Stimulated activated memory B cell treated with anti-CD40 and anti-IgM and Interleukin-4, amounts not matched to agents 10 μg/mL and 1 μg/mL and 100 μg/mL, for 72 hours (primary cell): ENCODE measurements at places on chromosomes 3 and 15.
A peak's percentile ranks its signal among the peaks of the same experiment; 100 is the strongest.

GRCh38 chr3:17801131-17801530 lies 58.7 kb upstream of the TBC1D5 start:
- ATAC-seq, result no peak

DNA sequence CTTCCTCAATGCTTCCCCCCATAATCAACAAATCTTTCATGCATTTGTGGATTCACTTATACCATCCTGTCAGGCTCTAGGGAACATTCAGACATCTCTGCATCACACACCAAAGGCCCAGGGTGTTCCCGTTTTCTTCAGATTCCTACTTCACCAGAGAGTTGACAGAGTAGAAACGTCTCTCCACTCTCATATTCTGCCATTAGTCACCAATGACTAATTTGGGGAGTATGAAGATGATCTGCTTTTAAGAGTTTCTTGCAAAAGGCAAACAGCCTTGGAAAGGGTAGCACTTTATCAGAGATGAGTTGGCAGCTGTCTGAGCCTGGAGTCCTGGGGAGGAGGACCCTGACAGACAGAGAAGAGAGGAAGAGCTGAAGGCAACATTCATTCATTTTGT lies 55.8 kb upstream of the DGKG start:
- no peak for ATAC-seq

DNA sequence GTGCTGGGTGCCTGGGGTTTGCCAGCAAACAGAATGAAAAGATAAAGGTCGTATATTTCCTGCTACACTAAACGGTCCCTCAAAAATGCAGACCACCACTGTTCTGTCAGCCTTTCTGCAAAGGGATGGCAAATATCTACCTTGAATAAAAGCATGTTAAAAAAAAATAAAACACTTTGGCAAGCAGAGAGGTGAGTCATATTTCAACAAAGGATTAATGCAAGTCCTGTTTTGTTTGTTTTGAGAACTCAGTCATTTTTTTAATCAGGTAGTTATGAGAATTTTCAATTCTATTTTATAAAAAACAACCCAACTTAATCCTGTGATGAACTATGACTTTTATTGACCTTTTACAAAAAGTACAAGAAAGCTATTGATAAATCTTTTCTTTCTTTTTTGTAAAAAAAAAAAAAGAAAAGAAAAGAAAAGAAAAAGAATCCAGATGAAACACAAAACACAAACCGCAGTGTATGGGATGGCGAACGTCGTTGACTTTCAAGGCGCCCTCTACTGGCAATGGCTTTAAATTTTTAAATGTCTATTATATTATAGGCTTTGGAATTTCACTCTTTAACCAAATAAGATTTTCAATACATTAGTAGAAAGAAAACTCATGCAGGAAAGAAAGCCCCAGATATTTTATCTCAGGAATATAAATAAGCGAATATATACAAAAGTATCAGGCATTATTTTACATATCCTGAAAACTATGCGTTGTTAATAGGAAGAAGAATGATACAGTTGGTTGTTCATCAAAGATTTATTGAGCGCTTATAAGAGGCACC lies 87.8 kb downstream of the NCEH1 start:
- ATAC-seq, result no peak

GRCh38 chr15:100547961-100548360 lies 19.2 kb upstream of the CERS3 start:
- ATAC-seq, result no peak

DNA sequence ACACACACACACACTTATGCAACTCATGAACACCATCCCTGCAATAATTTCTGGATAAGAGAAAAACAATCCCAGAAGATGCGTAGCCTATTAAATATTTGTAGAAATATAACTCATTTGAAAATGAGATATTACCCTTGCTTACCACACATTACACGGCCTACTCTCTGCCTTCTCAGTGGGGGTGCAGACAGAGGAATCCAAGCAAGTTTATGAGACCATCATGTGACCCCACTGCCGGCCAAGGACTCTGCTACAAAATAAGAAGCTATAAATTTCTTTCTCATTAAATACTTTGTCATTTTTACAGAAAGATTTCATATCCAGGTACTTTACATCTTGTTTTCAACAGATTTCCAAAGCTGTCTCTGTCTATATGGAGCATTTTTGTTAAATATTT lies 286.3 kb downstream of the ZNF385D start:
- ATAC-seq, result no peak

DNA sequence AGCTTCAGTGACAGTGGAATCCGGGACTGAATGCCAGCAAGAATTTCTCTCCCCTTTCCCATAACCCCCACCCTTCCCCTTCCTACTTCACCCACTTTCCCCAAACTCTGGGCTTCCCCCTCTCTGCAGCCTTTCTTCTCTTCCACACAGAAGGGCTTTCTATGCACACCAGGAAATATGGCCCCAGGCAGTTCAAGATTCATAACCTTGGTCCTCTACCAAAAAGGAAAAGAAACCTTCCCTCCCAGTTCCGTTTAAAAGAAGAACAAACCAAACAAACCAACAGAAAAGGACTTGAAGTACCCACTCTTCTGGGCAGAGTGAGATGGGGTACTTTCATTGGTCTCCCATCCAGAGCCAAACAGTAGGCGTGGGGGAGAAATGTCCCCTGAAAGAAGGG lies 68.8 kb upstream of the ABHD2 start:
- no peak for ATAC-seq

DNA sequence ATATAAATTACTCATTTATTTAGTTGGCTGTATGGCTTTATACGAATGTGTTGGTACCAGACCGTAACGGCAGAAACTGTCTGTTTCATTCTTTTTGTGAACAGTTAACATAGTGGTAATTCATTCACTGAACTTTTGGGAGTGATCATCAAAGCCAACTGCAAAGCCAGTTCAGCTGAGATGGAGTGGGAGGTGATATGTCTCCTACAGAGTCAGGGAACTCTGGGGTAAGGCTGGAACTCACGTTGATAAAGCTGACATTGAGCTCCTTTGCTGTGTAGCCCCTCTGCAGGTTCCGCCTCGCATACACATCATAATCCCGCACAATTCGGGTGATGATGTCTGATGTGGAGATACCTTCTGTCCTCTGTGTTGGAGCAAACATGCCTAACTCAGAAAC lies 25.4 kb downstream of the SLC51A start:
- no peak for ATAC-seq

- no peak for ATAC-seq
Measured at GRCh38 chr3:183980403-183980802, 37.3 kb downstream of the ABCC5 start.

DNA sequence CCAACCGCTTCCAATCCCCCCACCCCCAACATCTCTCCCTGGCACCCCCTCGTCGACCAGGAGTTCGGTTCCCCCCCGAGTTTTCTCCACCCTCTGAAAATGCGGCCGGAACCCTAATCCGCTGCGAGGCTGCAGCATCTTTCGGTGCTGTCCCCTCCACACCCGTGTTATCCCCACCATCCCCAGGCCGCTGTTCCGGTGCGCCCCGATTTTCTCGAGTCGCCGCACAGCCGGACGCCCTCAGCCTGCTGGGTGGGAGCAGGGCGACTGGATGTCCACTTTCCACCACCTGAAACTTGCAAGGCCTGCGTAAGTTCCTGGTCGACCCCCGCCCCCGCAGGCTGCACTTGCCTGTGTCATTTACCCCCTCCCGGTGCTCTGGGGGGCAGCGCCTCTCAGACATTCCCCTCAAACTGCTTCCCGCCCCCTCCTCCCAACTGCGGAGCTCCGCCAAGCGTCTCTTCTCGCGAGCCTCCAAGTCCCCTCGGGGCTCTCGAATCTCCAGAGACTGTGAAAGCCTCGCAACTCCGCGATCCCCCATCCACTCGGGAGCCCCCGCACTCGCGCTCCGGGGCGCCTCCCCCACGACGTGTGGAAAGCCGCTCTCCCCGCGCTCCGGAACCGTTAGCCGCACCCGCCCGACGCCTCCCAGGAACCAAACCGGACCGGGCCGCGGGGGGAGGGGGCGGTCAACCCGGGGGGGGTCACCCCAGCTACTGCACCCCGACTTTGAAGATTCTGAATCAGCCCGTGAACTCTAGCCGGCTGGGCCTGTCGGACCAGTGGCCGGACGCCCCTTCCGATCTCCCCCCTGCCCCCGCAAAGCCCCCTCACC lies 566 bp downstream of the ETV5 start:
- ATAC-seq, result no peak

GRCh38 chr3:184710870-184711492 lies 883 bp downstream of the MAGEF1 start:
- peak; percentile 83 for ATAC-seq

- no peak for ATAC-seq
Measured at GRCh38 chr3:49930168-49930690, 618 bp upstream of the MON1A start.

GRCh38 chr3:47533481-47533880 lies 20.0 kb upstream of the ELP6 start:
- ATAC-seq, result no peak

- no peak for ATAC-seq
Measured at GRCh38 chr3:31094048-31094447, 199.6 kb upstream of the GADL1 start.

DNA sequence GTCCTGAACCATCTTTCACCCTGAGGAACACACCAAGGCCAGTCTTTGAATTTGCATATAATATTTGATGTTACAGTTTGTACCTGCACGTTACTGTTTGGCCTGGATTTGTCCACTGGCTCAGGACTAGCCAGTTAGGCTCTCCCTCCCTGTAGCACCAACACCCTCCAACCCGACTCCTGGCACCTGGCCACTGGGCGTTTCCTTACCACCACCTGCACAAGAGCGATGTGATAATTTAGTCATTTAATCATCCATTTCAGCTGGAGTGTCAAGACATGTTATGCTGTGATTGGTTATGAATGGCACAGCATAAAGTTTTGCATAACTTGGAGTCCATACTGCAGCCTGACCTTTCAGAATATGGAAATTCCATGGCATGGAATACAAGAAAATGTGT lies 242.4 kb downstream of the KCNMB2 start:
- ATAC-seq, result no peak

- no peak for ATAC-seq
Measured at GRCh38 chr3:36650271-36650671, 114.1 kb downstream of the DCLK3 start.

DNA sequence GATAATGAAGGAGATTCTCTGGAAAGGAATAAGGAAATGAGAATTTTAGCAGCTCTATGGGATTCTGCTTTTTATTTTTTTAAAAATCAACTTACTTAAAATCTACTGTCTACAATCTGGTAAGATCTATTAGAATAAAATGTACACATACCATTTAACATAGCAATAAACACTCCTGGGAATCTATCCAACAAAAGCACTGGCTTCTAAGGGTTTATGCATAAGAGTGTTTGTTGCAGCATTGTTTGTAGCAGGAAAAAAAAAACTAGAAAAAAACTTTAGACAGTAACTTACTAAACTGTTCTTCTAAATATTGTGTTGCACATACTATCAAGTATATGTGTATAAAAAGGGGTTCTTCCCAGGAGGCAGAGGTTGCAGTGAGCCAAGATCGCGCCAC lies 15.7 kb upstream of the RBP1 start:
- no peak for ATAC-seq

DNA sequence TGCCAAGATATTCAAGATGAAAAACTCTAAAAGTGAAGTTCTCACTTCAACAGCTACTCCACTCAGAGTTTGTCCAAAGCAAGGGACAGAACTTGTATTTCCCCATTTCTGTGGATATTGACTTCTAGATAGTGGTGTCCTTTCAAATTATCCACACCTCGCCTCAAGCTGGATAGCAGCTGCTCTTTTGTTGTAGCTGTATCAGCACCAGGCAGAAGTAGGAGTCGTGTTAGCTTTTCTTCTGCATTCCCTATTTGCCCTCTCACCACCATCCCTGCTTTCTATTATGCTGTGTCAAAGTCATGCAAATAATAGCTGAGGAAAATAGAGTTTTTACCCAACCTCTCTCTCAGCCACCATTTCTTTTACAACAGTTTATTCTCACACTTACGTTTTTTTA lies 303.8 kb downstream of the EPHA3 start:
- no peak for ATAC-seq

DNA sequence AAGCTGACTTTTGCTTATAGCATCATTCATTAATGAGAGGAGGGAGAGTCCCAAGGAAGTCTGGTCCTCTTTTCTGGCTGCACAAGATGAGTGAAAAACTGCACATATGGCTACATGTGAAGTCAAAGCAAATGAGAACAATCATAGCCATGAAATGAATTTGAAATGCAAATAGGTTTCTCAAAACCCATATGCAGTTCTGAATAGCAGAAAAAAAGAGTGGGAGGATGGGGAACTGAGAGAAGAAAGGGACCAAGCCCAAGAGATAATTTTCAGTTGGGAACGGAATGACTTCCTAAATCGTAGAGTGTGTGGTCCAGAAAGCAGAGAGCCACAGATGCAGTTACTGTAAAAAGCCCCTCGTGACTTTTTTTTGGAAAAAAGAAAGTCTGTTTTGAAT lies 66.3 kb downstream of the GTPBP8 start:
- peak; percentile 90 for ATAC-seq

DNA sequence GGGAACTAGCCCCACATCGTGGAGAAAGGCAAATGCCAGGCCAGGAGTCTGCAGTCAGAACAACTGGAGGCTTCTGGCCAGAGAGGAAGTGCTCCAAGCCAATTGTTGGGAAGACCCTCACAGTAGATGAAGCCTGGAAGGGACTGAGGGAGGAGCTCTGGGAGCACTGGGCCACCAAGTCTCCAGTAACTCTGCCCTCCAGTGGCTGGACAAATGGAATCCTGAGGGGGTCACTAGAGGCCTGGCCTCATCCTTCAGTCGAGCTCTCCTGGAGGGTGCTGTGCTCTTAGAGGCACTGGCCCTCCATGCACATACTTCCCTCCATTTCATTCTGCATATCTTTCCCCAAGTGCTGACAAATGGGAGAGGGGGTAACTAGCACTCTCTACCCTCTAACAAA lies 103.0 kb downstream of the MYLK start:
- no peak for ATAC-seq

- no peak for ATAC-seq
Measured at GRCh38 chr3:172707967-172708366, 2.9 kb downstream of the NCEH1 start.

- no peak for ATAC-seq
Measured at GRCh38 chr3:52843108-52843865, 8.5 kb upstream of the MUSTN1 start.

- no peak for ATAC-seq
Measured at GRCh38 chr3:191397771-191398170, 63.2 kb upstream of the PYDC2 start.

DNA sequence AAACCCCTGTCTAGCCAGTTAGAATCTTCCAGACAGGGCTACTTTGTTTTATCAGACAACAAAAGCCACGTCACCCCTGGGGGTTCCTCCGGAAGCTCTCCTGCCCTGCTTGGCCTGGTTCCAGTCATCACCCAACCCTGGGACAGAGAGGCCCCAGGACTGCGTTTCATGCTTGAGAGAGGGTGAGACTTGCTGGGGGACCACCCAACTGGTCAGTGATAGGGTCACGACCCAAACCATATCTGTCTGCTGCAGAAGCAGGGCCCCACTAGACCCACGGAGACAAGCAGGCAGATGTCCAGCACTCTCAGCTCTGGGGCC lies 1.2 kb downstream of the NT5DC2 start:
- ATAC-seq, result no peak
